ENCODE measurements at places on chromosomes 16 and 17.

- no peak for DNase-seq
These were observed 22.1 kb downstream of the TMEM114 start for GRCh38 chr16:8568231-8568617.

GRCh38 chr16:79310710-79311109 is 289.8 kb downstream of the MAF start:
- no peak for DNase-seq

DNA sequence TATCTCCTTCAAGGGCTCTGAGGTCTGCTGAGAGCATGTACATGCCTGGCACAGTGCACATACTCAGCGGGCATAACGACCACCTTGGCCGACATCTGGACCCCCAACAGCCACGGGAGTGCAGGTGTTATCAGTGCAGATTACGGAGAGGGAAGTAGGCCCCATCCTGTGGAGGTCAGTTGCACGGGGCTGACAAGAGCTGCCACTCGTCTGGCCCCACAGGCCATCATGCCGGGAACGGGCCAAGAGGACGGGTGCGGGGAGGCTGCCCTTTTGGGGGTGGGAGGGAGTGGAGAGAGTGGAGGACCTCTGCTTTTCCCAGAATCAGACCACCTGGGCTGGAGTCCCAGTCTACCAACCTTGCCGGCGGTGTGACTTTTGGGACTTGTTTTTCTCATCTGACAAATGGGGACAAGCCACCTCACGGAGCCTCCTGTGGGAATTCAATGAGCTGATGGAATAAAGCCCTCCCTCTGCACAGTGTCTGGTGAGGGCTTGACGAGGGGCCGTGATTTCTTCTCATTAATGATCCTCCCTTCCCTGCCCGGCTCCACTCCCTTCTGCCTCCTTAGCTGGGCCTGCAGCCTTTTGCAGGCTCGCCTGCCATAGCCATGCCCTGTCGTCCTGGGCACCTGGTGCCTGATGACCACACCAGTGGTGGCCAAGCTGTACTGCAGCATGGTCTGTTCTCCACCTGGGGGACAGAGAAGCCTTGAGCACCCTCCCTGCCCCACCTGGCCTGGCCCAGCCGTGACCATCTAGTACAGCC is 4.6 kb downstream of the PRSS33 start:
- DNase-seq = no peak

GRCh38 chr17:4247971-4248388 is 15.8 kb downstream of the ANKFY1 start:
- no peak for DNase-seq

GRCh38 chr16:19997734-19998133 is 76.0 kb downstream of the GPR139 start:
- DNase-seq = no peak

GRCh38 chr17:19958023-19958422 is 19.6 kb downstream of the AKAP10 start:
- DNase-seq = peak; percentile 82

DNA sequence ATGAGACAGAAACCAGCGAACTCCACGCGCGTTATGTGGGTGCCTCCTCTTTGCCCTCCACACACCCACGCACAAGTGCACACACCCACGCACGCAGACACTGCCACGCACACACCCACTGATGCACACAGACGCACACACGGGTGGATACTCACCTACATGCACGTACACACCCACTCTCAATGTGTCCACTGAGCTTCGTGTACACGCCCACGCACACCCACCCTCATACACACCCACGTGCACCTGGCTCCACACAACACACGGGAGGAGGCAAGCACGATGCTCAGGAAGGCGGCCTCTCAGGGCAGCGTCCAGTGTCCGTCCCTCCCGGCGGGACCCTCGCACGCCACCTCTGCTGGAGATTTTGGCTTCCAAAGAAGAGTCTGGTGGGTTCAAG is 4.2 kb downstream of the RFNG start:
- no peak for DNase-seq

- no peak for DNase-seq
These were observed 52.1 kb downstream of the USP10 start for GRCh38 chr16:84751947-84752346.

- DNase-seq = no peak
These were observed 18.8 kb upstream of the MMD start for GRCh38 chr17:55440391-55440790.

DNA sequence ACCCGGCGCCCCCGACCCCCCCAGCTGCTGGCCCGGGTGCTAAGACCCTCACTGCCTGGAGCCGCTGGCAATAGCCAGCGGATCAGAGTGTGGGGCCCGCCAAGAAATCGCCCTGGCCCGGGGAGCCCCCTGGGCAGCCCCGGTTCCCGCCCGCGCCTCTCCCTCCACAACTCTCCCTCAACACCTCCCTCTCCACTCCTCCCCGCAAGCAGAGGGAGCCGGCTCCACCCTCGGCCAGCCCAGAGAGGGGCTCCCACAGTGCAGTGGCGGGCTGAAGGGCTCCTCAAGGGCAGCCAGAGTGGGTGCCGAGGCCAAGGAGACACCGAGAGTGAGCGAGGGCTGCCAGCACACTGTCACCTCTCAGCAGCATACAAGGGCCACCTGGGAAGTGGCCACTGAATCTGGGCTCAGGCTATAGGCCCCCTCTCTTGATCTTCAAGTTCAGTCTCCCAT is 385.5 kb downstream of the SEC14L1 start:
- no peak for DNase-seq

GRCh38 chr17:9414471-9414870 is 161.1 kb downstream of the STX8 start:
- no peak for DNase-seq

DNA sequence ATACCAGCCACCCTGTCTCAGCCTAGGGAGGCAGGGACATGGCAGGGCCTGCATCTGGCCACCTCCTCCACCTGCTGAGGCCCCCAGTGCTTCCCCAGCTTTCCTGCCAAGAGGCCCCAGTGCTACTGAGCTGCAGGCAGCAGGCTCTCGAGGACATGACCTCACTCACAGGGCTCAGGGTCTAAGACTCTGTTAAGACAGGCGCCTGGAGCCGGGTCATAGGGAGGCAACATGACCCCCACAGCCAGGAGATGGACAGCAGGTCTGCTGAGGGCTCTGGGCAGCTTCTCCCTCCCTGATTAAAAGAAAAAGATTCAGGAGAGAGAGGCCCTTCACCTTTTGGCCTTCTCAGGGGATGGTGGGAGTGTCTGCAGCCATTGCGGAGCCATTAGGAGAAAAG is 23.2 kb upstream of the FASN start:
- no peak for DNase-seq

DNA sequence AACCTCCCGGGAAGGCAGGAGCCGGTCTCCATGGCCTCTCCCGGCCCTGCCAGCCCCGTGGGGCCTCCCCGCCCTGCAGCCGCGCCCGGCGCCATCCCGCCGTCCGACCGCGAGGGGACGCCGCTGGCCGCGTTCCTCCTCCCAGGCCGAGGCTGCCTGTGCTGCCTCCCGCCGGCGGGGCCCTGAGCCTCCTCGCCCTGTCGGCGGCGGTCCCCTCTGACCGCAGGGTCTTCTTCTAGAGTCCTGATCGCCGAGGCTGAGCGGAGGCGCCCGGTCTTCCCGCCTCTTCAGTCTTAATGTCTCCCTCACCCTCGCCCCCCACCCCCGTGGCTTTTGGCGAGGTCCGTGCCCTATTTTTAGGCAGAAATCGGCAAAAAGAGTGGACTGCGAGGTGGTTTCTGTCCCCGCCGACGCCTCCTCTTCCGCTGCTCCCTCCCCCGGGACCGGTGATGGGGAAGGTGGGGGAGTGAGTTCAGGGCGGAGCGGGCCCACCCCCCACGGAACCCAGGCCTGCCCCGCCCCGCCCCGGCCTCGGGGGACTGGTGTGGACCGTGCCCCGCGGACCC is 794 bp upstream of the CPNE7 start:
- DNase-seq = peak; percentile 94

- peak; percentile 60 for DNase-seq
These were observed 196.7 kb upstream of the GSE1 start for GRCh38 chr16:85416228-85417109.

- peak; percentile 60 for DNase-seq
These were observed 3.0 kb upstream of the ABCC1 start for GRCh38 chr16:15946257-15947044.

DNA sequence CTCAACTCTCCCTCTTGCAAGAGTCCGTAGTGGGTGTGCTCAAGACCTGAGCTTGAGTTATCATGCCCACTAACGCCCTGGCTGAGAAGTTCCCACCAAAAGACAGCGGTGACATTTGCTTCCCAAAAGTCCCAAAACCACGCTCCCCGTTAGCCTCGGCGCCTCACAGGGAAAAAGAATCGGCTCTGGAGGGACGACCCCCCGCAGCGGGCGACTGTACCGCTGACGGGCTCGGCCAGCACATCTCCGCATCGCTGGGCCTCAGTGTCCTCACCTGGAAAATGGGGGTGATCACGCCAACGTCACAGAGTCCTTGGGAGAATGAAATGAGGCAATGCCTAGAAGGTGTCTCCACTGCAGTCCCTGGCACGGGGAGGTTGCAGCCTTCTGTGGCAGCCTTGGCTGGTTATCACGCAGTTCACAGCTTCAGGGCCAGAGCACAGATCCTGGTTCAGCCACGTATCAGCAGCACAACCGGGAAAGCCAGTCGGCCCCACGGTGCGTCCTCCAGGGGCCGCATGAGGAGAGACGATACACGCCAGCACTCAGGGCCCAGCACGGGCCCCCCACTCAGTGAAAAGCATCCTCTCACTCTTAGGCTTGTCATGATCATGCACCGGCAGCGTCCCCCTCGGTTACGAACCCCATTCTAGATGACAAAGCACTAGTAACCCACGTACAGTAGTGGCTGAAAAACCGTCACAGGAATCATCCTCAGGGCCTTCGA is 32.9 kb downstream of the NXN start:
- no peak for DNase-seq

- DNase-seq = no peak
These were observed 23.2 kb upstream of the ANKFN1 start for GRCh38 chr17:56130026-56130425.

- DNase-seq = peak; percentile 29
These were observed 610 bp downstream of the RFNG start for GRCh38 chr17:82050761-82051641.

GRCh38 chr17:29109477-29110371 is 66.8 kb downstream of the PIPOX start:
- no peak for DNase-seq

DNA sequence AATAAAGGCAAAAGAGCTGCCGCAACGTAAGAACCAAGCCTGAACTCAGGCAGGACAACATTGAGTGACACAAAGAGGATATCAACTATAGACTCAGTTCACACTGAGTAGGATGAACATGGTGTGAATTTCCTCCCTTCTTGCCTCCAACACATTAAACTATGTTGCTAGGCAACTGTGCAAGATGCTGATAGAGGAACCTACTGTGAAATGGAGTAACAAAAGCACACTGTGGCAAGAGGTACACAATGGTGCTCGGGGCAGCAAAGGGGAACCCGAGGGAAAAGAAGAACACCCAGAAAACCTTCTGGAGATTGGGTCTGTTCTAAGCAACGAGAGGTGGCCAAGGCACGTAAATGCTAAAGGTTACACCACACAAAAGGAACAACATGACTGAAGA is 34.1 kb downstream of the GRB2 start:
- DNase-seq = no peak

DNA sequence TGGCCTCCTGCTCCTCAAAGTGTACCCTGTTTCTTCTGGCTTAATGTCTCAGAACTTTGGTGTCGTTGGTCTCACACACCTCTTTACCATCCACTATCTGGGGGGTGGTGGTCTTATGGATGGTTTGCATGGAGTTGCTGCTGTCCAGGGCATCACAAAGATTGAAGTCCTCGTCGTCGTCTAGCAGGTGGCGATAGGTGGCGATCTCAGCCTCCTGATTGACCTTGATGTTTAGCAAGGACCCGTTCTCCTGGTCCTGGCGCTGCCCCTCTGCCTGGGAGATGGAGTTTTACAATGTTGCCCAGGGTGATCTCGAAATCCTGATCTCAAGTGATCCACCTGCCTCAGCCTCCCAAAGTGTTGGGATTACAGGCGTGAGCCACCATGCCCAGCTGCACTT is 31.1 kb upstream of the HELZ start:
- no peak for DNase-seq

DNA sequence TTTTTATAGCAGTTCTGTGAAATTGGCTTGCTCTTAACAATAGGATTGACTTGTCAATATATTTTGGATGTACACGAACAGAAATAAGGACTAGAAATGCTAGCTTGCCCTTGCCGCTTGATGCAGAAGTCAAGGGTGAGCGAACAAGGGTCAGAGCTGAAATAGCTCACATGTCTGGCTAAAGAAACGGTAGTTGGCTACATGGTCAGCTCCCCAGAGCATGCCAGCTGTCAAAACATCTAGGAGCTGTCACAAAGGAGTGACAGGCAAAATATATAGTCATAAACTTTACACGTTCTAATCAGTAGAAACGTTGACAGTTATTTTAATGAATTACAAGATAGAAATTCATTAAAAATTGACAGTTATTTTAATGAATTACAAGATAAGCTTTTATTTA is 2.9 kb upstream of the MEIOB start:
- DNase-seq = no peak

- DNase-seq = no peak
These were observed 396.3 kb downstream of the SLC39A11 start for GRCh38 chr17:72696156-72696555.

DNA sequence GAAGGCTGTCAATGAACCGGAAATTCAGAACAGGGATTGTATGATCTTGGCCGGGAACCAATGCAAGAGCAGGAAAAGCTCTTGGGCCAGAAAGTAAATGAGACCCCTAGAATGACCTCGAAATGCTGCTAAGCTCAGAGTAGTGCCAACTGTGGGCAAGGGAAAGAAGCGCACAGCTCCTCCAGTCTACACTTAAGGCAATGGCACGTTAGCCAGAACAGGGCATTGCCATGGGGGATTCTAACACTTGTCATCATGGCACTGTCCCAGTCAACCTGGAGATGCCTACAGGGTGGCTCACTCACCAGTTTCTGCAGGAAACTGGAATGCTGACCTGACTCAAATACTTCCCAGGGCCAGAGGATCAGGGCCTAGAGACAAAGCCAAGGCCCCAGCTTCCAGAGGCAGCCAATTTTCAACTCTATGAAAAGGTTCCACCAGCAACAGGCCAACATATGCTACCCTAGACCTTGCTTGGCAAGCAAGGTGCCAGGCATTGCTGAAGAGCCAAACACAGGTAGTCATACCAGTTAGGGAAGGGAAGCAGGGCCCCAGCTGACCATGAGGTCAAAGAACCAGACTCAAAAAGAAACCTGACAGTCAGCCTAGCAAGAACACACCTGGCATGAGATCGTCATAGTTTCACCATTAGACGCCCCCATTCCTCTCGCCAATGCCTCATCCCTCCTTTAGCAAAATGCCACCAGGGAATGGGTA is 34.9 kb downstream of the ARHGAP17 start:
- DNase-seq = no peak

DNA sequence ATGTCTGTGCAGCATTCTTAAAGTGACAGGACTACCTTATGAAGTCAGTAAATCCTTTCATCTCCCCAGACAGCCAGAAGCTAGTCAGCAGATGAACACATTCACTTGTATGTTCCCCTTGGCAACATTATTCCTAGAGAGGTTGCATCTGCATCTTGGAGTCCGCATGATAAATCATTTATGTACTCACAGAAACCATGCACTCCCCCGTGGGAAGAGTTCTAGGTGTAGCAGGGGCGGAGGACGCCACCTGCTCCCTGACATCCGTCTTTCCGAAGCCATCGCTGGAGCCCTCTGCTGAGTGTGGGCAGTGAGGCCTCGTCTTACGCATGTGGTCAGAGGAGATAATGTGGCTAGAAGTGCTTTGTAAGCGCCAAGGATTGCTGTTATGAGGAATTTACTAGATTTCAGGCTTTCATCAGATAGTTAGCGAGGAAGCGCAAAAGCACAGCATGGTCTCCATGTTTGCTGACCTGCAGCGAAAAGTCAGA is 144.5 kb downstream of the RPTOR start:
- DNase-seq = no peak

Measured in hepatic stellate cell (primary cell).